ENCODE measurements at places on chromosomes 13 and 19.

GRCh38 chr13:100275746-100276145, 186.9 kb downstream of the PCCA start:
- no peak for ATAC-seq

DNA sequence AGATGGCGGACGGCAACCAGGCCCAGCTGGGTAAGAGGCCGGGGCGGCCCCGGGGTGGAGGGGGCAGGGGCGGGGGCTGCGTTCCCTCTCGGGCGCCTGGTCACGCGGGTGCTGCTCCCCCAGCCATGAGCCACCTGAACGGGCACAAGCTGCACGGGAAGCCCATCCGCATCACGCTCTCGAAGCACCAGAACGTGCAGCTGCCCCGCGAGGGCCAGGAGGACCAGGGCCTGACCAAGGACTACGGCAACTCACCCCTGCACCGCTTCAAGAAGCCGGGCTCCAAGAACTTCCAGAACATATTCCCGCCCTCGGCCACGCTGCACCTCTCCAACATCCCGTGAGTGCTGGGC, 11.1 kb downstream of the PTBP1 start:
- no peak for ATAC-seq

GRCh38 chr13:51679616-51680015, 95.4 kb downstream of the WDFY2 start:
- ATAC-seq: no peak

DNA sequence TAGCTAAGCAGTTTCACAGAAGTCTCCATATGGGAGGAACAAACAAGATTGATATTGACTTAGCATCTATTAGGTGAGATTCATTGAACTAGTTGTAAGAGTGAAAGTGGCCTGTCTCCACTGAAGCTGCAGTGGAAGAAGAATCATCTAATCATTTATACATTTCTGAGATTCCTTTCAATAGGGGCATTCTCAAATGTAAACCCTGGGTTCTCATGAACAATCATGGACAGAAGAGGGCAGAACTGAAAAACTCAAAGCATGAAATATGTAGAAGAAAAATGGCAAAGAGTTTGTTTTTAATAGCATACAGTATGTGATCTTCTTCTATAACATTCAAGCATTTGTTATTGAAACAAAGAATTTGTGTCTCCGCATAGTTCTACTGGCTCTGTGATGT, 17.6 kb upstream of the POSTN start:
- ATAC-seq: no peak

- no peak for ATAC-seq
Measured at GRCh38 chr13:41955605-41956004, 5.3 kb downstream of the VWA8 start.
